ENCODE measurements at places on chromosomes 11 and 22.
A peak's percentile ranks its signal among the peaks of the same experiment; 100 is the strongest.

GRCh38 chr11:7480113-7480512 lies 5.2 kb upstream of the OLFML1 start:
- no peak for DNase-seq

DNA sequence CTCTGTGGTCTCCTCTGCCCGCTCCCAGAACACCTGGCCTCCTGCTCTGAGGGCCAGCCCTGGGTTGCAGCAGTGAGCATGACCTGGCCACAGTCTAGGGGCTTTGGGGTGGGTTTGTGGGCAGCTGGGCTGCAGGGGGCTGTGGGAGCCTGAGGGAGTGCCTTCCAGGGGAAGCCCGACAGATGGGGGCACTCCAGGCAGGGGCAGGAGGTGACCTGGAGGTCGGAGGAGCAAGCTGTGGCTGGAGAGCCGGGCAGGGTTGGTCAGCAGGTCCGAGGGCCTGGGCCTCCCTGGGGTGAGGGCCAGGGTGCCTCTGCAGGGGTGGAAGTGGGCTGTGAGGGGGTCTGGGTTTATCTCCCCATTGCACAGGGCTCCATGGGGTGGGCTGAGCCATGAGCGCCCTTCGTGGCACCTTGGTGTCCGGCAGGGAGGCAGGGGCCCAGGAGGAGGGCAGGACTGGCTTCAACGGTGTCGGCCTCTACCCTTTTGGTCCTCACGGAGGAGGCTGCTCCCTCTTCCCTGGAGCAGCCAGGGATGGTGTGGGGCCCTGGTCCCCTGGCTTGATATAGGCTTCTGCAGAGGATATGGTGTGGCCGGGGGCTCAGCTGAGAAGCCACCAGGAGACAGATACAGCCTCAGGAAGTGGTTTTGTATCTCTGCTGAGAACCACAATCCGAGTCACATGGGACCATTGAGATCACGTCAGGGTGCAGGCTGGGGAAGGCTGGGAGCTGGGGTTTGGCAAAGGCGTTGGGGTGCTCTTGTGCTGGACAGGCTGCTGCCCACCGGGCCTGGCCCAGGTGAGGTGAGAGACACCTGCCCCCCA lies 22.3 kb downstream of the KCNQ1 start:
- peak; percentile 19 for DNase-seq

DNA sequence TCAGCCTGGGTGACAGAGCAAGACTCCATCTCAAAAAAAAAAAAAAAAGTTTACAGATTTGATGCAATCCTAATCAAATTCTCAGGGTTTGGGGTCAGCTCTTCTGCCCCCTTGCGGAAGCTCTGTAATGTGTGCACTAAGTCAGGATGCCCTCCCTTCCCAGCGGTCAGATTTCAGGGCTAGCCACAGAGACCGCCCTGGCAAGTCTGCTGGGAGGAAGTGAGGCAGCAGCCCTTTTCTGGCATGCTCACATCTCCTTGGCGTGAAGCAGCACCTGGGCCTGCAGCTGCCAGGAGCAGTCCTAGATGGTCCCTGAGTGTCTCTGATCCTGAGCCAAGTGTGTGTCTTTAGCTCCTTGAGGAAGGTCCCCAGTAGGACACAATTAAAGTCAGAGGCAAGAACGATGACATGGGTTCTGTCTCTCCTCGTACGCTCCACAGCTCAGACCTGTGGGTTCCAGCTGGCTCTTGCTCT lies 10.9 kb upstream of the APOBEC3C start:
- no peak for DNase-seq

GRCh38 chr11:21105196-21105917 lies 436.0 kb downstream of the NELL1 start:
- DNase-seq: no peak

DNA sequence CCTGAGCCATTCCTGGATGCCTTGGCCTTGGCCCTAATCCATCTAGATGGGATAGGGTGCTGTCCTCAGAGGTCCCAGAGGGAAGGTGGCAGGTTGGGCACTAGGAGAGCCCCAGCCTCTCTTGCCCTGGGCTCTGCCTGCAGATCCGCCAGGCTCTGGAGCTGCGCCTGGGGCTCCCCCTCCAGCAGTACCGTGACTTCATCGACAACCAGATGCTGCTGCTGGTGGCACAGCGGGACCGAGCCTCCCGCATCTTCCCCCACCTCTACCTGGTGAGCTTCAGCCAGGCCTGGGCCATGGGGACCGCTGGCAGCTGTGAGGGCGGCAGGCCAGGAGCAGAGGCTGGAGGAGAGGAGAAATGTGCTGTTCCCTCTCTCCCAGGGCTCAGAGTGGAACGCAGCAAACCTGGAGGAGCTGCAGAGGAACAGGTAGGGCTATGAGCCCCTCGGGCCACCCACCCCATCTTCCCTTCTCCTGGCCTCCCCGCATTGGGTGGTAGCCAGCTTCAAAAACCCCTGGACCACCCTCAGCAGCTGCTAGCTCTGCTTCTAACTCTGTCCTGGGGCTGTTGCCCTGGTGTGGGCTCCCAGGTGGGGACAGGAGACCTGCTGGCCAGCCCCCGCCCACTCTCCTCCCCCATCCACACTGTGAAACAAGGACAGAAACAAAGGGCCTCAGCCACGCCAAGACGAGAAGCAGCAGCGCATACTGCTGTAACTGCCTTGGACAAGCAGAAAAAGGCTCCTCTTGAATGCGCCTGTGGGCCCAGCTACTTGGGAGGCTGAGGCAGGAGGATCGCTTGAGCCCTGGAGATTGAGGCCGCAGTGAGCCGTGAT lies 4.9 kb downstream of the SSH3 start:
- no peak for DNase-seq

DNA sequence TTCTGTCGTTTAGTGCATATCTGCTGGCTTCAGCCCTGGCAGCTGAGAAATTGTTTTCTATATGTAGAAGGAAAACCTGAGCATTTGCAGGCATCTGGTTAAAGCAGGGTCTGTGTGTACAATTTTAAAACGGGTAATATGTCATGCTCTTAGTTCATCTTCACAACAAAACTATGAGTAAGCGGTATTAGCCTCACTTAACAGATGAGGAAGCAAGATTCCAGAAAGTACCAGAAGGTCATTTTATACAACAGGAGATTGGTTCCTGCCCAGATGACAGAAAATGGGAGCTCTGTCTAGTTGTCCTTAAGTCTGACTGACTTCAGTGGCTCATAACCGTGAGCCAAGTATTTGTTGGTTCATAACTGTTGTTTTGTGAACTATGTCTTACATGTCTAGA lies 1.1 kb downstream of the TIMM10B start:
- DNase-seq: no peak

GRCh38 chr11:61555051-61555969 lies 25.6 kb downstream of the SYT7 start:
- no peak for DNase-seq

DNA sequence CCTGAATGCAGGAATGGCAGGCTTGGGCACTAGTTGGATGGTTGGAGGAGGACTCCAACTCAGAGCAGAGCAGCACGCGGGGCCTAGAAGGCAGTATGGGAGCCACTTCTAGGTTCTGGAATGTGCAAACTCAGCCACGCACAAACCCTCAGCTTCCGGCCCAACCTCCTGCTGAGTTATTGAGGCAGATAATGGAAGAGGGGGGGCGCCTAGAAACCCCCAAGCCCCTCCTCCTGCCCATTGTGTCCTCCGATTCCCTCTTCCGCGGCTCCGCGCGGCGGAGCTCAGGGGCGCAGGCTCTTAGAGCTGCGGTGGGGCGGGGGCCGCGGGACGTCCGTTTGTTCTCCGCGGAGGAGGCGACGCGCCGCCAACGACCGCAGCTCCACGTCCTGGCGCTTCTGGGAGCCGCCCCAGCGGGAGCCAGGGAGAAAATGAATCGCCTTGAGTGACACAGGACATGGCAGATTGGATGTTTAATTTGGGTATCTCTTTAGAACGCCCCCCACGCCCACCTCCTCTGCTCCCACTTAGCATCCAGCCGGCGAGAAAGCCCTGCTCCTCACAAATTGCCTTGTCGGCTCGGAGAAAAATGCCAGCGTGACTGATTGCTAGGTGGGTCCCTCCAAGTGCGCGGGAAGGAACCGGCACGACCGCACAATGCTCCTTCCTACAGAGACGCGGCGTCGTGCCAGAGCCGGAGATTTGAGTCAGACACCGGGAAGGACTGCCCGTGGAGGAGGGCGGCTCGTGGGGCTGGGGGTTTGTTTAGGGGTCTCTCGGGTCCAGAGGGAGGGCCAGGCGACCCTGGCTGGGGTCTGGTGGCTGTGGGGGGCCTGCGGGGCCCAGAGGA lies 144.6 kb downstream of the NECTIN1 start:
- no peak for DNase-seq

DNA sequence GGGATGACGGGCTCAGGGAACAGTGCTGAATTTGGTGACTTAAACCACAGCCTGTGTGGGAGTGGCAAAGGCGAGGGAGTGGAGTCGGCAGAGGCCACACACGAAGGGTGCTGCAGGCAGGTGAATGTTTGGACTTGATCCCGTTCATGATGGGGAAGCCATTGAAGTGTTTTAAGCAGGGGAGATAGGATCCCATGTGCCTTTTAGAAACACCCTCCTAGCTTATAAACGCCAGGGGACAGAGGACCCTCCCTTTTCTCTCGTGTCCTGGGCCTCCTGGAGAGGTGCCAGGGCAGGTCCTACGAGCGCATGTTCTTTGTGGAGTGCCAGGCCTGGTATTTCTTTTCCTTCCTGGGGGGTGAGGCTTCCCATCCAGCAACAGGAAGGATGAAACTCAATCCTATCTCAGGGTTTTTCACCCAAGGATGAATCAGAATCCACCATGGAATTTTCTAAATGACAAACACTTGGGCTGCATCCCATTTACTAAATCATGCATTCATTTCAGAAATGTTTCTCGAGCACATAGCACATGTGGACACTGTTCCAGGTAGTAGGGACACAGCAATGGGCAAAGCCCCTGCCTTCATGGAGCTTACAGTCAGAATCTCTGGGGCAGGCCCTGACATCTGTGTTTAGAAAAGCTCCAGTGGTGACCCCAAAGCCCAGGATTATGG lies 59.6 kb downstream of the CHRDL2 start:
- no peak for DNase-seq

DNA sequence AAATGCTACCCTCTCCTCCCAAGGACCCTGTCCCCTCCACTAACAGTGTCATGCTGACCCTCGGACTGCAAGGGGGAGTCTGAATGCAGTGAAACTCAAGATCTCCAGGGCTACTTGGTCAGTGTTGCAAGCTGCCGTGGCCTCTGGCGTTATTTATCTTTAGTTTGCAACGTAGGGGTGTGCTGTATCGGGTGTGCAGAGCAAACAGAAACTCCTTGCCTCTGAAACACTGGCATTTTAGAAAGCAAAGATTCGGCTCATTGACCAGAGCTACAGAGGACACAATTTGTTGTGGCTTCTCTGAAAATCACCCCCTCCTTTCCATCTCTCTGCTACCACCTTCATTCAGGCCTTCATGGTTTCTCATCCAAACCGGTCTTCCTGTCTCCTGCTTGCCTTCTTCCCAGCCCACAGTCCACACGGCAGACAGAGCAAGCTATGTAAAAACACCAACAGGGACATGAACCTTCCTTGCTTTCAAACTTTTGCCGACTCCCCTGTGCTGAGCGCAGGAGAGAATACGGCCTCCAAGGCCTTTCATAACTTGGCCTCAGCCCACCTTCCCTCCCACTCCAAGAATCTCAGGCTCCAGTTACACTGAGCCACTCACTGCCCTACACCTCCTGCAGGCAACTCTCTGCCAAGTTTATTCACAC lies 14.9 kb downstream of the FZD4 start:
- DNase-seq: no peak

- no peak for DNase-seq
These were observed 99.8 kb downstream of the MICAL2 start for GRCh38 chr11:12210200-12210599.

DNA sequence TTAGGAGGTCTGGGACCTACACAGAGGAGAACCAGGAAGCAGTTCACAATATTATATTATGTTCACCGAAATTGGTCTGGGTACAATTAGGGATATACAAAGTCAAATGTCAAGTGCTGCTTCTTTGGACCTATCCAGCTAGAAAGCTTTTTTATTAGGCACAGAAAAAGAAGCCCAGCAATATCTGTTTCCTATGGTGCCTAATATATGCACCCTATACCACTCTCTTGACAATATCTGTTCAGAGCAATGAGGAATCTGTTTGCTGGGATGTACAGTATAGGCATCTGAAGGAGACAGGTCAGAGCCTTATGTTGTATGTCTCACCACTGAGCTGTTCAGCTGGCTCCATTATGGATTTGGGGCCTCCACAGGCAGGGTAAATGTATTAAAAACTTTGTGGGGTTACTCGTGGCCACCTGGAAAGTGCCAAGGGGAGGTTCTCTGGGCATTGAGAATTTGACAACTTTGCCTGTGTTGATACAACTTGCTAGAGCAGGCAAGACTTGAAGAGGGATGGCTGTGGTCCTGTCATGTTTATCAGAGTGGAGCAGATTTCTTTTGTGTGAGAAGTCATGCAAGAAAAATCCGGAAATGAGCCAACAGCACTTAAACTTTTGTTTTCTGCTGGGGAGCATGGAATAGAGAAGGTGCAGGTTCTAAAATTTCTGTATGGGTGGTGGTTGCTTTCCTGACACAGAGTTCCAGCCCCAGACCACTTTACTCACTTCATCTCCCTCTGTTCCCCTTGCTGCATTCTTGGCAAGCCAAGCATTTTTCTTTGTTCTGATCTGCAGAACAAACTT lies 10.1 kb downstream of the STIM1 start:
- DNase-seq: no peak

DNA sequence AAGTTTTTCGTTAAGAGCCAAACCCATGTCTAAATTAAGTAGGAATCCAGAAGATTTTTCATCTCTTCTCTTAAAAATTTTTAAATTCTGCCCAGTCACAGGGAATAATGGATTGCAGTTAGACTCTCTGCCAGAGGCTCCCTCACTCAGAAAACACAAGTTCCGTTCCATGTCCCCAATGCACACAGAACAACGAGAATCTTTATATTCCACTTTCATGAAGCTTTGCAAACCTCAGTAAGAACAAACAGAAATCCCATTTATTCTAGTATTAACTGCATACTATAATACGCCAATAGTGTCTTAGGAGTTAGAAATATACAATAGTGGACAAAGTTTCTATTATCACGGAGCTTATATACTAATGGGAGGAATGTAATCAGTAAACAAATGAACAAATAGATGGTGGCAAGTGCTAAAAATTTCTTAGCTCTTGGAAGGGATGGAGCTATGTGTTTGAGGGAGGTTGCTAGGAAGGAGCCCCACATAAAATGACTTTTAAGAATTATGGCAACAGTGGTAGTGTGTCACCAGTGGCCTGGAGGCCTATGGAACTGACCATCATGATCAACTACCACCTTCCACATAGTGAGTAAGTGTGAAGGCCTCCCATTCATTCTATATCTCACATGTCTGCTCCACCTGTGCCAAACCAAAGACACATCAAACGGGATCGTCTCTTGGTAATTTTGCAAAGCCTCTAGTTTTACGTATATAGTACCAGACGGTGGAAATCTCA lies 24.9 kb downstream of the PICALM start:
- no peak for DNase-seq

GRCh38 chr22:37318364-37319109 lies 36.2 kb downstream of the CYTH4 start:
- DNase-seq: no peak

DNA sequence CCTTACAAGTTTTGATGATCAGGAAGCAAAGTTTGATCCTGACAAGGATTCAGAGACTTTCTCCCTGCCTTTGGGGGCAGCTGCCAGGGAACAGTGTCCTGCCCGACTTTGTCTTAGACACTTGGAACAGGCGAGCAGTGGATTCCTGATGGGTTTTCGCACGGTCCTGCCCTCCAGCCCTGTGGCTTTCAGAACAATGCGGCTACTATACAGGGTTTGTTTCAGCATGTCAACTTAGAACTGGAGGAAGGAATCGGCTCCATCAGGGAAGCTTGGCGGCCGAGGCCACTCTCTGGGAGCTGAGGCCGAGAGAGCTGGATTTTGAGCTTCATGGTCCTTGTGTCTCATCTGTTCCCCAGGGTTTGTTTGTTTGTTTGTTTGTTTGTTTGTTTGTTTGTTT lies 11.5 kb downstream of the ANO1 start:
- DNase-seq: no peak
